ENCODE measurements at places on chromosomes 7 and 10. TPM values are rescaled to one million over a fixed set of nuclear protein-coding genes. Genes with fewer than 3 reads are reported as not detected.

Gene SLC26A3
- total RNA-seq: not detected

Gene CLIP2
- 22.9 TPM for total RNA-seq

Gene C7orf57
- total RNA-seq: 0.24 TPM

Gene MNX1
- 30.3 TPM for total RNA-seq

Gene CALML3
- not detected for total RNA-seq

Gene CPA2
- not detected for total RNA-seq

Gene LHFPL3
- total RNA-seq: not detected

Gene CCDC136
- total RNA-seq: 2.2 TPM

Gene NAT16
- total RNA-seq: not detected

Gene ANKRD30A
- not detected for total RNA-seq

Gene CCL24
- total RNA-seq: 0.68 TPM

DNA sequence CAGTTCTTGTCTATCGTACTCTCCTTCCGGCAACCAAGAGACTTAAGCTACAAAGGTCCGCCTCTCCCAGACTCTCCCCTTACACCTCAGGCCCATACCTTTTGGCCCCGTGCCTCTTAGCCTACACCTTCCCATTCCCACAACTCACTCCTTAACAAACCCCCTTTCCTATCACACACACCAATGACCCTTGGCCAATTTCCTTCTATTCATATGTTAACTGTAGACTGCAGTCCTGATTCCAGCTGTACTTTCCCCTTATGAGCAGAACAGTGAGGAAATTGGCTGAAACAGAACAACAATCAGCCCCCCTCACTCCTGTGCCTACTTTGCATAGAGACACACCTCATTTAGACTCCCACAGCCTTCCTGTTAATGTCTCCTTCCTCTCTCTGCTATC lies 1.4 kb upstream of the TMEM139 start:
- no peak for DNase-seq

GRCh38 chr10:124180947-124181549 lies 87.7 kb upstream of the CHST15 start:
- no peak for DNase-seq

DNA sequence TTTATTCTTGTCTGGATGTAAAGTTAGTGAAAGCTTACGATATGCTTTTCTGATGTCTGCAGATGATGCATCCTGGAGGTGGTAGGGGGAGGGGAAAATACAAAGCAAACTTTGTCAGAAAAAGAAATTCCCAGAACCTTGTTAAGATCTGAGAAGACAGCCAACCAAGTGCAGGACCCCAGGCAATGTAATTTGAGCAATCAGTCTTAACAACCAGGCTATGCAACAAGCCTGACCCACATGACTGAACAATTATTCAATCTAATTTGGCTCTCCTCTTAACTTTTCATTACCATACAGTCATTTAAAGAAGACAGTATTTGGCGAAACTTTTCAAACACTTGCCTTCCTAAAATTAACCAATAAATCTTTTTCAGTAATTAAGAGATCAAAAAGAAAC lies 74.5 kb downstream of the DNAJC1 start:
- no peak for DNase-seq

DNA sequence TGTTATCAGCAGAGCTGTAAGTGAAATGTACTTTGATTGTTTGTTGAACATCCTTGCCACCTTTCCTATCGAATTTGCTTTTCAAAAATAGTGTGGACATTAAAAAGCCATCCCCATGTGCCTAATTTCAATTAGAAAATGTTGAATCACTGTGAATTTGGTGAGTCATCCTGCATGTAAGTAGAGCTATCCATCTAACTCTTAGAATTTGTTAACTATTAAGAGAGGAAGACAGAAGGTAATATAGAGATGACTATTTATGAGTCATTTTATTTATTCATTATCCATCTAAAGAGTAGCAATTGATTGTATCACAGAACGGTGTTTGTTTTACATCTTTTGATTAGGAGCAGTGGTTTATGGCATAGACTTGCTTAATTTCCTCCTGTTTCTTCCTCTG lies 154.7 kb downstream of the MGMT start:
- DNase-seq: no peak

- DNase-seq: no peak
Observed at GRCh38 chr7:67413670-67414069, 417.0 kb downstream of the TYW1 start.

- peak; percentile 97 for DNase-seq
Observed at GRCh38 chr10:73743905-73744663, at the start of gene SEC24C. SEC24C (plus strand) TSS chr10:73744372; CDS start chr10:73746833, 2,461 bp downstream.

DNA sequence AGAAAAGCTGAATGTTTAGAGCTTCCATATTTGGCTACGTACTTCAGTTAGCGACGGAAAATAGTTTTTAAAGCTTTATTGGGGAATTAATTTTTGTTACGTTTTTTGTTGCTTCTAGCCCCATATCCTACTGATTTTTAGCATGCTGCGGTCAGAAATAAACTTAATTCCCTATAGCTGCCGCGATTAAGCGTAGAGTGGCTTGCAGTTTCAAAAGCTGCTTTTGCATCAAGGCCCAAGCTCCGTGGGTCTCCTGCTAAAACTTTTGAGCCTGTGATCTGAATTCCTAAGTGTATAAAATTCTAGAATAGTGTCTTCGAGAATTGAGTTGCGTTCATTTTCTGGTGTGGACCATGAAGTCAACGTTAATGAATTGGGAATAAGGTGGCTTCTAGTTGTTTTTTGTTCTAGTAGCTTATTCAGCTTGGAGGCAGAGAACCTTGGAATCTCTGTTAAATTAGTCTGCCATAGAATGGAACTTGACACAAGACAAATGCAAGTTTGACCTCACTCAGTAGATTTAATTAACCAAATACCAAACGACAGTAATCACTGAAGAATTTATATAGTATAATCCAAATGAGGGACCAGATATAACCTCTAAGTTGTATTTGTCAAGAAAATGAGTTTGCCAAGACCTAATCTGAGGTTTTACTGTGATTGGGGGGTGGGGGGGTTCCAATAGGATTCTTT lies 977 bp downstream of the CALU start:
- DNase-seq: no peak

GRCh38 chr7:37901890-37902524 lies 14.6 kb downstream of the SFRP4 start:
- DNase-seq: no peak

GRCh38 chr10:74072503-74072902 lies 74.6 kb downstream of the VCL start:
- DNase-seq: peak; percentile 65

GRCh38 chr10:69506487-69506833 lies 55.2 kb downstream of the TSPAN15 start:
- DNase-seq: no peak

GRCh38 chr10:100882252-100882651 lies 30.5 kb upstream of the SLF2 start:
- DNase-seq: no peak

DNA sequence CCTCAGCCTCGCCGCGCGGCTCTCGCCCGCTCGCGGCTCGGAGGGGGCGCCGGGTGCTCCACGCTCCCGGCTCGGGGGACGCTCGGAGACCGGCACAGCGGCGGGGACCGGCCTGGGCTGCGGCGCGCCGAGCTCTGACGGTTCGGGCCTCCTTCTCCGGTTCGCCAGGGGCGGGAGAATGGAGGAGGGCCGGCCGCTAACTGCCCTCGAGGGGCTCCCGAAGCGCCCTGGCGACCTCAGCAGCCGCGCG lies 232 bp upstream of the GRID1 start:
- DNase-seq: no peak

GRCh38 chr7:28474282-28474638 lies 61.9 kb downstream of the CREB5 start:
- no peak for DNase-seq

- no peak for DNase-seq
Observed at GRCh38 chr10:6221971-6222751, 19.4 kb downstream of the PFKFB3 start.
